ENCODE measurements at places on chromosomes 7 and 10.

- DNase-seq: no peak
- no peak overlapping the region for H3K4me3 ChIP-seq
- H3K4me1 ChIP-seq: peaks cover 19% of the 10 kb centered on the region
- no peaks in the 10 kb centered on the region for H3K27me3 ChIP-seq
- no peak overlapping the region for H3K27ac ChIP-seq
Observed at GRCh38 chr10:22244001-22244400, 26.2 kb upstream of the EBLN1 start.

- H3K4me1 ChIP-seq: no peaks in the 10 kb centered on the region
- no peaks in the 10 kb centered on the region for H3K27me3 ChIP-seq
- H3K27ac ChIP-seq: no peak overlapping the region
- no peaks in the 10 kb centered on the region for H3K36me3 ChIP-seq
- no peak overlapping the region for H3K4me3 ChIP-seq
- no peak for DNase-seq
Observed at GRCh38 chr7:119937745-119938144, 335.2 kb upstream of the KCND2 start.

GRCh38 chr10:35949811-35950211 lies 307.7 kb upstream of the FZD8 start:
- H3K4me1 ChIP-seq: no peaks in the 10 kb centered on the region
- DNase-seq: no peak
- no peak overlapping the region for H3K27ac ChIP-seq
- no peaks in the 10 kb centered on the region for H3K36me3 ChIP-seq

GRCh38 chr7:51269321-51269720 lies 47.3 kb downstream of the COBL start:
- no peaks in the 10 kb centered on the region for H3K27me3 ChIP-seq
- H3K4me3 ChIP-seq: no peak overlapping the region
- H3K27ac ChIP-seq: no peak overlapping the region
- no peaks in the 10 kb centered on the region for H3K36me3 ChIP-seq

GRCh38 chr7:100546926-100547800 lies 8.2 kb downstream of the AGFG2 start:
- H3K27me3 ChIP-seq: no peaks in the 10 kb centered on the region
- peak overlapping the region; percentile 89 for H3K27ac ChIP-seq
- peaks cover 11% of the 10 kb centered on the region for H3K36me3 ChIP-seq
- DNase-seq: no peak

DNA sequence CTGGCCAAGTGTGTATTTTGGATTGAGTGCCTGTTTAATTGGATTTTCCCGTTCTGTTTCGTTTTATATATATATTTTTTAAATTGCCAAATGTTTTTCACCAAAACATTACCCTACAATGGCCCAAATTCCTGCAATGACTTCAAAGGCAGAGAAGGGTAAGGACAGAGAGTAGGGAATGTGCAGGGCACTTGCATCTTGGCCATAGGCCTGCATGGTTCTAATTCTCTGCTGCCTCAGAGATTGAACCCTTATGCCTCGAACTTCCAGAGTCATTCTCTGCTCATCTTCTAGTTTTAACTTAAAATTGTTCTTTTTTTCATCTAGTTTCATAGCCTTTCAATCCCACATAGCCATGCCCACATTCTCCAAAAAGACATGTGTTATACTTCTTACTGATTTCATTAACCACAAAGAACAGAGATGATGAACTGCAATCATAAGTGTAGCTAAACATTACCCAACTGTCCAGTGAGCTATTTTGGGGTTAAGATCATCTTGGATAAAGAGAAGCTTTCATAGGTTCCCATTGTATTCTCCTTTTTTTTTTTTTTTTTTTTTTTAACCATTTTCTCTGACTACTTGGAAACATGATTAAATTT lies 177.6 kb downstream of the PLXDC2 start:
- H3K27me3 ChIP-seq: no peaks in the 10 kb centered on the region
- no peak overlapping the region for H3K27ac ChIP-seq
- no peaks in the 10 kb centered on the region for H3K36me3 ChIP-seq
- no peak for DNase-seq
- no peak overlapping the region for H3K4me3 ChIP-seq

DNA sequence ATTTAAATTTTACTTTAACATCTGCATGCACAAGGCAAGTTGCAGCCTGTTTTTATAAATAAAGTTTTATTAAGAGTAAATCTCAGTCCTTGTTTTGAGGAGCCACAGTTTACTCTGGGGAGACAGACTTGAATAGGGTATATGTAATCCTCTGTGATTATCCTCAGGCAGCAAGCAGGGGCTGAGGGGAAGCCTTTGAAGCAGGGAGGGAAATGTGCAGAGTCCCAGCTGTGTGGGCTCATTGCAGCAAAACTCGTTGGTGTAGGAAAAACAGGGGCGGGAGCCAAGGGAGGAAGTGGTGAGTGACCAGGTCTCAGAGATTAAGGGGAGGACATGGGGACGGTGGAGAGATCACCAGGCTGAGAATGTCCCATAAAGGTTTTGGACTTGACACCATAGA lies 34.3 kb upstream of the SMC3 start:
- H3K27me3 ChIP-seq: peaks cover 5% of the 10 kb centered on the region
- H3K4me1 ChIP-seq: peaks cover 49% of the 10 kb centered on the region
- H3K4me3 ChIP-seq: no peak overlapping the region
- H3K36me3 ChIP-seq: no peaks in the 10 kb centered on the region
- no peak overlapping the region for H3K27ac ChIP-seq

- H3K4me3 ChIP-seq: no peak overlapping the region
- no peaks in the 10 kb centered on the region for H3K4me1 ChIP-seq
- H3K36me3 ChIP-seq: no peaks in the 10 kb centered on the region
- no peak overlapping the region for H3K27ac ChIP-seq
- DNase-seq: no peak
Observed at GRCh38 chr10:78829565-78829964, 239.2 kb upstream of the ZMIZ1 start.

DNA sequence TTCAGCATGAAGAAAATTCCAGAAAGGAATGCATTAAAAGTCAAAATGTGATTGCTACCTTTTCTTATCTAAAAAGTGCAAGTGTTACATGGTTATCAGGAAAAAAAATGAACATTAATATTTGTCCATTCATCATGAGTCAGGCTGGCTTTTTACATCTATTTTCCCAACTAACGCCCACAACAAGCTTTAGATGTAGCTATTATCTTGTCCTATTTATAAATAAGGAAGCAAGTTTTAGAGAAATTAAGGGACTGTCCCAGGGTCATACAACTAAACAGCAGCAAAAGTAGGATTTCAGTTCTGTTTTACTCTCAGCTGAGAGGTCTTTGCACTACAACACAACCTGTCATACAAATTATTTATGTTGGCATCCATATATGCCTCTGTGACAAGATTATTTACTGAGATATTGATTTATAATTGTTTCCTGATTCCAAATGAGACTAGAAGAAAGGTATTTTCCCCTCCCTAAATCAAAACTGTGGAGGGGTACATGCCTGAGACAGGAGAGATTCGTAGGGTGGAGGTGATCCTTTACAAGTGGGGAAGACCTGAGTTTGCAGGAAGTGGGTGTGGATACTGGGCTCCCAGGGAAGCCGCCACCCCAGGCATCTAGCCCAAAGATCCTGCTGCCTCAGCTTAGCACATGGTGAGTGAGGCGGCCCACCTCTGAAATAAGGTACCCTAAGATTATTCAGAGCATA lies 57.2 kb upstream of the ARID5B start:
- H3K4me1 ChIP-seq: peaks cover 6% of the 10 kb centered on the region
- DNase-seq: no peak
- H3K36me3 ChIP-seq: no peaks in the 10 kb centered on the region
- H3K4me3 ChIP-seq: no peak overlapping the region

- H3K4me3 ChIP-seq: no peak overlapping the region
- DNase-seq: no peak
- peaks cover 24% of the 10 kb centered on the region for H3K4me1 ChIP-seq
- H3K27ac ChIP-seq: no peak overlapping the region
- no peaks in the 10 kb centered on the region for H3K27me3 ChIP-seq
Observed at GRCh38 chr10:29546773-29547313, 87.9 kb downstream of the SVIL start.
